ENCODE measurements at places on chromosomes 13 and 19.

- DNase-seq = no peak
These were observed 371.5 kb downstream of the ZNF536 start for GRCh38 chr19:30743702-30744101.

- no peak for DNase-seq
These were observed 3.0 kb downstream of the ZC3H4 start for GRCh38 chr19:47110521-47111005.

GRCh38 chr13:46576762-46577161 is 23.8 kb downstream of the LRCH1 start:
- no peak for DNase-seq

DNA sequence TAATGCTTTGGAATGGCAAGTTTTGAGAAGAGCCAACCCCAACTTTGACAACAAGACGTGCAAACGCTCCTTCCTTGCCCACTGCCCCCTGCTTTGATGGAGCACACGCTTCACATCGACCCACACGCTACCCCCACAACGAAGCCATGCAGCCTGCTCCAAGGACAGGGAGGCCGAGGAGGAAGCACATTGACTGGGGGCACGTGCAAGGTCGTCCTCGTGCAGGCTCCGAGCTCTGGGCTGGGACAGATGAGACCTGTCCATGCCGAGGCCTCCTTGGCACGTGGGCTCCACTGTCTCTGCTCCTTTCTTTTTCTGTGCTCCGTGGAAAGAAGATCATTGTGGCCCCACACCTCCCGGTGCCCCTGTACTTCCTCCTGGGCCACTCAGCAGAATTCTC is 309.0 kb downstream of the TEX29 start:
- DNase-seq = no peak

GRCh38 chr13:45441633-45442032 is 23.1 kb upstream of the COG3 start:
- DNase-seq = no peak

DNA sequence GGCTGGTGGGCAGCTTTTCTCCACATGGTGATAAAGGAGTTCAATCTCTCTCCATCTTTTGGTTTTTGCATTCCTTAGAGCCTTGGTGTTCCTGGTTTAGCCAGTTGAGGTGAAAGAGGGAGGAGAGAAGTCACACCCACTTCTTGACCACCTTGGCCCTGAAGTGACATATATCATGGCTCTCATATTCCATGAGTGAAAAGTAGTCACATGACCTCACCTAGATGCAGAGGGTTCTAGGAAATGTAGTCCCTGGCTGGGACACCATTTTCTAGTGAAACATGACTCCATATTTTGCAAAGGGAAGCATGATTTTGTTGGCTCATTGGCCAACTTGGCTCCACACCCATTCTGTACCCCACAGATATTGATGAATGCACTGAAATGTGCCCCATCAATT is 16.1 kb downstream of the ADGRE1 start:
- no peak for DNase-seq

DNA sequence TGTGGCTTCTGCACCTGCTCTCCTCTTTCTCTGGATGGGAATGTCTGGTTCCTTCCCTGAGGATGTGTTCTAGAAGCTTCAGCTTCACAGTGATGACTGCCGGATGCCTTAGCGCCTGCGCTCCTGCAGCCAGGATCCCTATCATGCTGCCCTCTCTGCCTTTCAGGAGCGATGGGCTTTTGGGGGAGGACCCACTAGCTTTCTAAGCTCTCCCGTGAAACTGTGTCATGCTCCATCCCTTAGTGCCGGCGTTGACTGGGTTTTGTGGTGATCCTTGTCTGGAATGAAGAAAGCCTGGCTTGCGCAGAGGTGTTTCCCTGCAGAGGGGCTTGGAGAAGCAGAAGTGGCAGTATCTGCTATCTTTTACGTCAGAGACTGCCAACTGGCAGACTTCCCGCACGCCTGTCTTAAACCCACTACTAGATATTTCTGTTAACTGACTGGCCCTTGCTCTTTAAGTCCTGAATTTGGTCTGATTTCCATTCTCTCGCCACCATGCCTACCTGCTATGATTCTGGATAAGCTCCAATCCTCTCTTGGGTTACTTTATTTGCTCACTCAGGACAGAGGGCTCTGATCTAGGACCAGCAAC is 3.8 kb upstream of the KMT2B start:
- DNase-seq = no peak

- DNase-seq = no peak
These were observed 136.0 kb upstream of the MIR17HG start for GRCh38 chr13:91211510-91211909.

- no peak for DNase-seq
These were observed 73.6 kb downstream of the DCLK1 start for GRCh38 chr13:36057547-36057946.

- DNase-seq = no peak
These were observed 57.4 kb downstream of the KCNRG start for GRCh38 chr13:50072676-50073075.

DNA sequence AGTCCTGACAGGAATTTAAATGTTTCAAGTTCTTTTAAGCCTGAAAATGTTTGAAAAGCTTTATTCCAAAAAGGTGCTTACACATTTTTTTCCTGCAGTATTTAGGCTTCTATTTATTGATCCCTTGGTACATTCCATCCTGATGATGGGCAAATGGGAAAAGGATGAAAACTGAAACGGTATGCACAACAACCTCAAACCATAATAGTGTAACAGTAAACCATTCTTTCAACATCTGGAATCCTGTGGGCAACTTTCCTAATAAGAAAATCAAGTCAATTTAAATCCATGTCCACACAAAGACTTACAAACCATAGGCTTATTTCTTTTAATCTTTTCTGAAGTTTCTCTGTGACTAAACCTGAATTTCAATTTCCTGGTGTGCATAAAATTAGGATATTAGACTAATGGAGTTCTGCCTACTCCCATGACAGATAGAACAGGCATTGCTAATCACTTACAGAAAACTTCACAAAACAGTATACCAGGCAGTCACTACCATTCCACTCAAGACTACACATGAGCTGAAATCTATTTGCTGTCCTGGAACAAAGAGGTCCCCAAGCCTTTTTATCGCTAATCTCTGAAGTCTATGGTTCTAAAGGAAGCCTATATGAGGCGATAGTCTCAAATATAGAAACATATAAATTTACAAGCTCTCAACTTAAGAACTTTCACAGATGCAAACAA is 103.3 kb downstream of the DLEU7 start:
- DNase-seq = no peak

GRCh38 chr19:11195681-11196080 is 1.7 kb downstream of the KANK2 start:
- no peak for DNase-seq

Measured in endothelial cell (in vitro differentiated cells).